Stimulated activated CD4-positive, alpha-beta T cell treated with anti-CD3 and anti-CD28 coated beads, Interleukin-4, amount 100 ng/mL, for 1 hour (primary cell): ENCODE measurements at places on chromosomes 7 and 10.

DNA sequence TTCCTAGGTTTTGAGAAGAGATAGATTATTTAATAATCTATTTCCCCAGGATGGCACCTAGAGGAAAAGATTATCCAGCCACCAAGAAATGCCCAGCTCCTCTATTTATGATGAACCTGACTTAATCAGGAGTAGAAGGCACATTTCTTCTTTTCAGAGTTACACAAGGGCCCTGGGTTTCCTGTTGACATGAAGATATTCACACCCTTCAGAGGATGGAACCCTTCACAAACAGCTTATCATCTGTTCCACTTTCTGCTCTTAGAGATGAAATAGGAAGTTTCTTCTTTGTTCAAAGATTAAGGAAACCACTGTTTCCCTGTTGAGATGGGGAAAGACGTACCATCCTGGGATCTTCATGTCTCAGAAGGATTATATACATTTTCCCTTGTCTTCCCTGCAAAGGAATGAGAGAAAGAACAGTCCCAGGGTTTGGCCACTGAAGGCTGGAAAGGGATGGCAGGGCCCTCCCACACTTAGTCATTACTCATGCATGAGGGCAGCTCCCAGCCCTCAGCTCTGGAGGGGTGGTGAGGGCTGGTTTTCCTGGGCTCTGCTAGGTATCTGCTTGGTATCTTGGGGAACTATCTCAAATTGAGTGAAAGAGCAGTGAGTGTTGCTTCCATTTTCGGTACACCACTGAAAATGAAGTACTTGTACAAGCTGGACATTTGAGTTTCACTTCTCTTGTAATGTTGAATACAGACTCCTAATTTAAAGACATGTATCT lies 64.0 kb downstream of the MTPAP start:
- DNase-seq = no peak

DNA sequence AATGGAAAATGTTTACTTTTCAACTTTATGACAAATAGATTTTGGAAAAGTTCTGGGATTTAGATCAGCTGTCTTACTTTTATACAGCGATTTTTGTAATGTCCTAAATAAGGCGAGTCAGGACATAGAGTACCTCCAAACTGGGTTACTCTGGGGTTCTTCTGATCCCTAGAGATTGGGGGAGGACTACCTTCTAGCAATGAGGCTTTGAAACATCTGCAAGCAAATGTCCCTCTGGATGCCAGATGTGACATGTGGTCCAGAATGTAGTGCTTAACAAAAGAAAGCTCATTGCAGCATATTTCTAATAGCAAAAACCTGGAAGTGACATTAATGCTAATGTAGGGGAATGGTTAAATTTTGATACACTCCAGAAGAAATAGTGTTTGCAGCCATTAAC lies 36.1 kb downstream of the ABRAXAS2 start:
- no peak for DNase-seq

- no peak for DNase-seq
Observed at GRCh38 chr7:21169667-21170580, 258.0 kb upstream of the SP4 start.

DNA sequence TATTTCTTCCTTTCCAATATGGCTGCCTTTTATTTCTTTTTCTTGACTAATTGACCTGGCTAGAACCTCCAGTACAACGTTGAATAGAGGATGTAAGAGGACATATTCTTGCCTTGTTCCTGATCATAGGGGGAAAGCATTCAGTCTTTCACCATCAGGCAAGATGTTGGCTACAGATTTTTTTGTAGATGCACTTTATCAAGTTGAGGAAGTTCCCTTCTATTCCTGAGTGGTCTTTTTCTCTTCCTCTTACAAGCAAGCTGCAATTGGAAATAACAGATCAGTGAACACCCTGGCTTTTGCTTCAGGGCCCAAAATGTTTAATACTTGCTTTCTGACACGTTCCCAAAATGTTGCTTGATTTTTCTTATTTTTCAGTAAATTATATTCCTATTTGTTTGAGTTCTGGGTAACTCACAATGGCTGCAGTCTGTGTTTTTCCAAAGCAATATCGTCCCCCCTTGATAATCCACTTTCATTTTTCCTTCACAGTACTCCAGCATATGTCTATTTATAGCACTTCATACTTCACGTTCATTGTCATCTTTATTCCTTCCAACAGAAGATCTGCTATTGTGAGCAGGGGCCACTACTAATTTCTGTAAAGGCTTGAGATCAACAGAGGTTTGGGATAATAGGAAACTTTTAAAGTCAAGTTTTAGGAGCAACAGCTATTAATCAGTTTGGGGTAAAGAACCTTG lies 11.7 kb downstream of the CPEB3 start:
- no peak for DNase-seq

DNA sequence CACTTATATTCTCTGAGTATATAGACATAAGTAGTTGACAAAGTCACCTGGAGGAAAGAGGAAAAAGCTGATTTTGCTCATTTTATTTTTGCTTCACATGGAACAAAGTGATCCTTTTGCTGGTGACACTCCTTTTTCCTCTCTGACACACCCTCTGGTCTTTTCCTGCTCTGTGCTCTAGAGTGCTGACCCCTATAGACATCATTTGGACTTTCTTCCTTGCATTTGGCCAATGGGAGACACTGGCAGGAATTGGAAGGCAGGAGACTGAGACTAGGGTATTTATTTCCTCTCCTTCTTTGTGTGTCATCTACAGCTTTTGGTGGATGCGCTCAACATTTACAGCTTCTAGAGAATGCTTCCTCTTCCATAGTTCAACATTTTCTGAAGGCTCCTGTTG lies 1078.1 kb downstream of the SORCS1 start:
- DNase-seq = no peak

DNA sequence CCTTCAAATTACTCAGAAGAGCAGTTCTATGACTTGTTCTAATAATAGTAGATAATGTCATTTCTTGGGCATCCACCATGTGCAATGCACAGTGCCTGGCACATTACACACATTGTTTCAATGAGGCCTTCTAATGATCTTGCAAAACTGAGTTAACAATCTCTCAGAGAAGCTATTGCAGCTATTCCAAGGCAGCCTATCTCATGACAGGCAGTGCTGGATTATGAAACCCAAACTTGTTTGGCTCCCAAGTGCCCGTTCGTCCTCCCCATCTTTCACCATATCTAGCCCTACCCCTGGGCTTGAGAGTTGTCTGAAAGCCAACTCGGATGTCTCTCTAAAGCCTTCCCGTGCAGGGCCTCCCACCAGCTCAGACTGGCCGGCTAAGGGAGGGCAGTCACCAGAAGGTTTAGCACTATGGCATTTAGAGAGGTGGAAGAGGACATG lies 405.1 kb downstream of the PLXNA4 start:
- no peak for DNase-seq

GRCh38 chr7:40232242-40232893 lies 97.6 kb downstream of the SUGCT start:
- no peak for DNase-seq

- peak; percentile 4 for DNase-seq
Observed at GRCh38 chr10:90787393-90788198, 70.2 kb downstream of the HTR7 start.

- no peak for DNase-seq
Observed at GRCh38 chr7:51446356-51446755, 129.7 kb upstream of the COBL start.
